Sigmoid colon (tissue), 7 donors: ENCODE measurements at places on chromosomes 4 and X. TPM values are rescaled to one million over a fixed set of nuclear protein-coding genes. Genes with fewer than 3 reads are reported as not detected.

- peaks cover 22% of the 10 kb centered on the region for H3K4me1 ChIP-seq
- no peak for DNase-seq
- H3K27ac ChIP-seq: no peak overlapping the region
- no peak overlapping the region for H3K4me3 ChIP-seq
- H3K36me3 ChIP-seq: no peaks in the 10 kb centered on the region
These were observed 37.0 kb downstream of the NAP1L5 start for GRCh38 chr4:88660446-88661294.

- no peaks in the 10 kb centered on the region for H3K4me1 ChIP-seq
- no peak overlapping the region for H3K4me3 ChIP-seq
- H3K27me3 ChIP-seq: no peaks in the 10 kb centered on the region
- H3K36me3 ChIP-seq: no peaks in the 10 kb centered on the region
- no peak overlapping the region for H3K27ac ChIP-seq
These were observed 106.7 kb downstream of the VSIG4 start for GRCh38 chrX:65933085-65933589.

FAT4 gene
- total RNA-seq: 62.8 TPM

VEGFC gene
- 2.4 TPM for total RNA-seq

- no peaks in the 10 kb centered on the region for H3K4me1 ChIP-seq
- no peaks in the 10 kb centered on the region for H3K36me3 ChIP-seq
- H3K27me3 ChIP-seq: no peaks in the 10 kb centered on the region
- no peak overlapping the region for H3K27ac ChIP-seq
- H3K4me3 ChIP-seq: no peak overlapping the region
- no peak for DNase-seq
These were observed 118.5 kb downstream of the TLL1 start for GRCh38 chr4:165991325-165992180.

- peaks cover 84% of the 10 kb centered on the region for H3K27me3 ChIP-seq
- no peak overlapping the region for H3K4me3 ChIP-seq
- H3K4me1 ChIP-seq: peaks cover 35% of the 10 kb centered on the region
- H3K27ac ChIP-seq: no peak overlapping the region
These were observed 2.2 kb downstream of the SOX3 start for GRCh38 chrX:140502491-140503237.

DNA sequence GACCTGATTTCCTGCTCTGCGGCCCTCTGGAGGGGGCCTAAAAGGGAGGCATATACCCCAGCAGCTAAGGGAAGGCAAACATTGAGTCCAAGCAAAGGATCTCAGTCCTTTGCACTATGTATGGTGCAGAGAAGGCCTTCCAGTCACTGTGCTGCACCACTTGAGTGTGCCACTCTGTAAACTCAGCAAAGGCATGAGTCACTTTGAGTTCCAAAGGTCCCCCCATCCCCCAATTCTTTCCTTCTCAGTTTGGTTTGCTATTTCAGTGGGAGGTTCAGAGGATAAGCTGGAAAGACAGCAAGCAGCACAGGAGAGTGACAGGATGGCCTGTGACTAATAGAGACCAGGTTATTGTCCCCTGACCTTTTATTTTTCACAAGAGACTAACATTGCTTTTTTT lies 131.3 kb downstream of the FHDC1 start:
- DNase-seq: no peak
- no peak overlapping the region for H3K27ac ChIP-seq
- H3K27me3 ChIP-seq: no peaks in the 10 kb centered on the region
- H3K4me3 ChIP-seq: no peak overlapping the region

FAM3A gene
- 35.7 TPM for total RNA-seq

DNA sequence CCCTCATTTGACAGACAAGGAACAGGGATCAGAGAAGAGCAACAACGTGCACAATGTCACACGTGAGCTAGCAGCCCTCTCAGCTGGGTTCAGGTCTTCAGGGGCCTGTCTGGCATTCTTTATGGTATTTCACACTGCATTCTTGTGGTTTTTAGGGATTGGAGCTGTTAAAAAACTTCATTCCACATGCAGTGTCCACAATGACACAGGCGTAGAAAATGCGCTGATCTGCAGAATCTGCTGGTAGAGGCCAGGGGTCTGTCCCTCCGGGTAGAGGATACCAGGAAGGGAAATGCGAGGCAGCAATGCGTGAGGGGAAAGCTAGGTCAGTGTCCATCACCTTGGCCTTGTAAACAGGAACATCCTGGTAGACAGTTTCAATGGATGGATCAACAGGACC lies 36.6 kb downstream of the MAP7D3 start:
- no peak for DNase-seq
- peaks cover 4% of the 10 kb centered on the region for H3K36me3 ChIP-seq

GRCh38 chr4:125498981-125499380 lies 184.2 kb downstream of the FAT4 start:
- no peak for DNase-seq
- H3K27ac ChIP-seq: no peak overlapping the region
- no peaks in the 10 kb centered on the region for H3K27me3 ChIP-seq
- no peaks in the 10 kb centered on the region for H3K36me3 ChIP-seq
- no peak overlapping the region for H3K4me3 ChIP-seq
